ENCODE measurements at places on chromosomes 1 and 21.
A peak's percentile ranks its signal among the peaks of the same experiment; 100 is the strongest.

GRCh38 chr1:22524481-22524880 is 38.8 kb upstream of the EPHA8 start:
- no peak for DNase-seq

DNA sequence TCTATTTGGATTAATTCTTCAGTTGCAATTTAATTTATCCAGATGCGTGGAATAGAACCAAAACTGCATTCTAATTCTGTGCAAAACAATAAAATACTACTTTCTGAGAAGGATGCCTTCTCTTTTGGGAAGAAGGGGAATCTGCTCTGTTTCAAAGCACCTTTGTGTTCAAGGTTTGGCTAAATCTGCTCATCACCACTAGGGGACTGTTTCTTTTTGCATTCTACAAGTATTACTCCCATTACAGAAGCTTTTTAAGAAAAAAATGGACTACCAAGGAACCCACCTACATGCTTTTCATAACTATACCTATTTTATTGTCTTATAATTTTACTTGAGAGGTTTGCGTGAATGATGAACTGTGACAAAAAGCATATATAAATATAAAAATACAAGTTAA is 18.2 kb downstream of the MRPS6 start:
- no peak for DNase-seq

DNA sequence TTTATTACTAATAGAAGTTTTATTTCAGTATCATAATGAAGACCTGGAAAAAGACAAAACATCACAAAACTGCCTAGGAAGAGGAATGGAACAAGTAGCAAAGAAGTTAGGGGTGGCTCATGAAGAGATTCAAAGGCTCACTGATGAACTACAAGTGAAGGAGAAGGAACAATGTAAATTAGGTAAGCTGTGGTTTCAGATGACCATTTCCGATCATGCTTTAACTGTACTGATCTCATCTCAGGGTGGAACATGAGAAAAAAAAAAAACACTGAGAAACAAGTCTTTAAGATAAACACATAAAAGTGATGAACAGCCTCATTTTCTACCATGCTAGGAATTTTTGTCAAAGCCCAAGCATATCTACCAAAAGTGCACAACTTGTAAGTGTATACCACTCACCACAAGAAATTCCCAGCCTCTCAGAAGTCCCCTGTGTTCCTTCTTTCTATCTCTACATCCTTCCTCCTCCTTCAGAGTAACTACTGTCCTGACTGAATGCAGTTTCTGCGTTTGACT is 19.6 kb downstream of the CCDC30 start:
- DNase-seq, result no peak

GRCh38 chr1:186793582-186793927 is 35.2 kb upstream of the PLA2G4A start:
- DNase-seq, result no peak

DNA sequence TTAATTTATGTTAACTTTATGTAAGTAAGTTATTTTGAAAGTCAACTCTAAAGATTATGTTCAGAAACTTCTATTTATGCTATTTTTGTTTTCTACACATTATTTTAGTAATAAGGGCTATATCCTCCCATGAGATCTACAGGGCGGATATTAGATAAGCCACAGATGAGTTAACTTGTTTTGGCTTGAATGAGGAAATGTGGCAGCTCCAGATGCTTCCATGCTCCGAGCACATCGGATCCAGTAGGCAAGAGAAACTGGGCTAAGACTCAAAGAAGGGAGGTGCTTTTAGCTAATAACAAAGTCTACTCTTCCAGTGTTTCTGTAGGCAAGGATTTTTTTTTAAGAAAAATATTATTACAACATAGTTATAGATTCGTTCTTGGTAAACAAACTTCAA is 20.0 kb upstream of the LAMC1 start:
- no peak for DNase-seq

- no peak for DNase-seq
Measured at GRCh38 chr1:234716908-234717375, 107.0 kb upstream of the IRF2BP2 start.

GRCh38 chr1:25568090-25568833 is 24.9 kb downstream of the LDLRAP1 start:
- DNase-seq, result no peak

GRCh38 chr1:62396871-62397270 is 40.0 kb upstream of the USP1 start:
- DNase-seq, result no peak

DNA sequence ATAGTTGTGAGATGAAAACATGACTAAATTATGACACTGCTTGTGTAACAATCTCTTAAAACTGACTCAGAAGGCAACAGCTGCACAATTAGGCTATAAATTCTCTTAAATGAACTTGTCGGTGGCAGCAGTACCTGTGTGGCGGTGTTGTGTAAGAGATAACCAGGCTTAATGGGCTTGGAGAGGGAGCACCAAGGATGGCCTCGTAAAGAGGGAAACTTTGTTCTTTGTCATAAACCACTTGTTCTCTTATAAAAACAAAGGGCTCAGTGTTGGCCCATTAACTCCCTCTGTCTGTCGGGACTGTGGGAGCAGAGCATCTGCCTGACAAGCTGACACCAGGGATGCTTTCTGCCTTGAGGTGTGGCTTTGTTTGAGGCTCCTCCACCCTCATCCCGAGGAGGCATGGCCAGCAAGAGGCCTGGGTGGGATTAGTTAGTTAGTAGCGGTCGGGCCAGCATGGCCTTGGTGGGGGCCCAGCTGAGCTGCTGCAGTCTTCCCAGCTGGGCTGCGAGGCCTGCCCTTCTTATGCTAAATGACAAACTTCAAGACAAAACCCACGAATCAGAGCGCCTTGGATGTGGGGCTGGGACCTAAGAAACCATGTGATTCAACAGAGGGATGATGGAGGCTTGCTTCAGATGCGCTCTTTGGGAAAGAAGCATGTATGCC is 171.4 kb downstream of the CAMTA1 start:
- DNase-seq, result no peak

DNA sequence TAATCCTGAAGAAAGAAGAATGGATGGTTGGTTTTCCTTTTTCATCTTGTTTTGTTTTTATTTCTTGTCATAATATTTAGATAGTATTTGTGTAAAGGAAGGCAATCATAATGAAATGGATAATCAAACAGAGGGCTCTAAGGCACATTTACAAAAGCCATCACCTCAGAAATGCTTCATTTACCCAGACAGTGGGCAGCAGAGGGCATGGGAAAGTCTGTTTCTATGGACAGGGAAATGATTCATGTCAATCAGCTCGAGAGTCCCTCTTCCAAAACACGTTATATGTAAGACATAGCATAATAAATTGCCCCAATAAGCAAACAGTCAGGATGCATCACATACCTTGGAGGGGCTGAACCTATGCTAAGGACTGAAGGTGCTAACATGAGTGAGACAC is 426.1 kb downstream of the PLPP3 start:
- DNase-seq, result no peak

GRCh38 chr1:110490791-110491451 is 28.1 kb downstream of the KCNA10 start:
- no peak for DNase-seq

DNA sequence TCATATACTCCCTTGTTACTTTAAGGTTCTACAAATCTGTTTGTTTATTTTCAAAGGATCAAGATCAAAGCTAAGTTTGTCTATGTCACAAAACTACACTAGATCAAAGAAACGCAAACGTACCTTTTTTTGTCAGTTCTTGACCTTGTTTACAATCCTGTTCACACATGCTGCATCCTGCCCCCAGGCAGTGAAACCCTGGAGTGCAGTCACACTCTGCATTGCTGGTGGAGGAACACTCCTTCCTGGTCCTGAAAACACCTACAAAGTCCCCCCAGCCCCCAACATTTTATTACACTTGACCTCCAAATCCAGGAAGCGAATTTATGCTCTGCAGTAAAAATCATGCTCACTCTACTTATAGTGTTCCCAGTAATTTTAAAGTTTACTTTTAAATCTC is 2.6 kb downstream of the TNFRSF9 start:
- no peak for DNase-seq

- DNase-seq, result no peak
Measured at GRCh38 chr1:18657506-18658201, 27.0 kb downstream of the PAX7 start.

DNA sequence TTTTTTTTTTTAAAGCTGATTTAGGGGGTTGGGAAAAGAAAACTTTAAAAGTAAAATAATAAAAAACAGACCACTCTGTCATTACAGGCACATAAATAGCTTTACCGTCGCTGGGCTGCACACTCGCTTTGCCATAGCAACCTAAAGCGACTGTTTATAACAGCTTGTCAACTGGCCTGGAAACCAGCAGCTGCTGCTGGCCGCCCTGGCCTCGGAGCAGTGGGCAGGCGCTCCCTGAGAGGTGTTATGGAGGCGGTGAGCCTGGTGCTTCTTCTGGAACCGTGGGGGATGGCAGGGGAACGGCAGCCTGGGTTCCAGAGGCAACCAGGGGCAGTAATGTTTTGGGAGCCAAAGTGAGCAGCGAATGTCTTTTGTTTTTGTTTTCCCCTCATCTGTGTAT is 45.7 kb downstream of the ATP2B4 start:
- DNase-seq, result peak; percentile 38

- peak; percentile 44 for DNase-seq
Measured at GRCh38 chr1:159826441-159827101, at the start of gene SLAMF8. TSS of gene SLAMF8 (plus strand) at chr1:159826873. CDS start at chr1:159826899, 26 bp downstream.

- peak; percentile 53 for DNase-seq
Measured at GRCh38 chr1:17405898-17406759, 33.3 kb downstream of the RCC2 start.

DNA sequence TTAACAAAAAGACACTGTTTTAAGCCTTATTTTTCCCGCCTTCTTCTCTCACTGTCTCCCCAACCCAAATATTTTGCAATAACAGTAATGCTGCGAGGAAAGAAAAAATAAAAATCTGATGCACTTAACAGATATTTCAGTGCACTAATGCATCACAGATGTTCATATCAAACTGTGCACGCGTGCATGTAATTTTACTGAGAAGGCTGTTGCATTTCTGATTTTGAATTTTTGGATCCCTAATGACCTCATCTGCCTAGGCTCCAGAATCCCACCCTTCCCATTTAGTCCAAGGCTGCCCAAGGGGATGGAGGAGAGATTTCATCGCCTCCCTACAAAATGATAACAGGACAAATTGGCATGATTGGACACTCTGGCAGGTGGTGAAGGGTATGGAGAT is 5.5 kb downstream of the TRABD2B start:
- no peak for DNase-seq

DNA sequence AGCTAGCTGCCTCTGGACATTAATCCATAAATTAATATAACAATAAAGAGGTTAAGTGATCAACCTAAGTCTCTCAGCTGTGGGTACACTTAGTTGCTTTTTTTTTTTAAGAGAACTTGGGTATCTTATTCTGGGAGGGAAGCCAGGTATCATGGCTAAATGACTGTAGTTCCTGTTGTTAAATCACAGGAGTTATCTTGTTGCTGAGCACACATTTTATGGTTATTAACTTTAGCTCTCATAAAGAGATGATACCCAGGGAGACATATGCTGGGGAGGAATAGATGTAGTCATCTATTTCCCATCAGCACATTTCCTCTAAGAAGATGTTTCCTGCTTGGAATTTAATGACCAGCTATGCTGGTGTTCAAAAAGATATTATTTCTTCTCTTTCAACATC is 227.8 kb downstream of the PTGER3 start:
- no peak for DNase-seq

DNA sequence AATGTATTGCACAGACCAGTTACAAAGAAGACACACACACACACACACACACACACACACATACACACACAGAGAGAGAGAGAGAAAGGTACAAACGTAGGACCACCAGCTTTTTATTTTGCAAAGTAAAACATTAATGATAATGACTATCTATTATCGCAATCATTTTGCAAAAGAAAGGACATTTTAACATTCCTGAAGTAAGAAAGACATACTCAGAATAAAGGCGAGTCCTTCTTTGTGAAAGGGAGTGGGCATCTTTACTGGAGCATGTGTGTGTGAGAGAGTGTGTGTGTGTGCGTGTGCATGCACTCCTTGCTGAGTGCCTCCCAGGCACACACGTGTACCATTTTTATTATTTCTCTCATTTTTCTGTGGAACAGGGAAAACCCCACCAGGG is 28.4 kb downstream of the PPFIA4 start:
- no peak for DNase-seq

DNA sequence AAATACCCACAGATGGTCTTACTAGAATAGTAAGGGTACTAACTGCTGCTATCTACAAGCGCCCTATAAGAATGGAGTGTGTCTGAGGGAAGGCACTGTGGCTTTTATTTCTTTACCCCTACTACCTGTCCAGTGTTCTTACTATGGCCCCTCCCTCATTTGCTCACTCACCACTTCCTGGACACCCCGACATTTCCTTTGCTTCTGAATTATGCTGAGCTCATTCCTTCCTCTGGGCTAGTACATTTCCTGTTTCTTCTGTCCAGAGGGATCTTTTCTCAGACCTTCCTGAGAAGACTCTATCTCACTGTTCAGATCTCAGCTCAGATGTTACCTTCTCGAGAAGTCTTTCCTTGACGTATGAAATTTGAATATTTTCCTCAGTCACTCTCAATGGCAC is 192.1 kb upstream of the DAB1 start:
- no peak for DNase-seq

- DNase-seq, result no peak
Measured at GRCh38 chr1:198879711-198880306, 241.0 kb downstream of the PTPRC start.

DNA sequence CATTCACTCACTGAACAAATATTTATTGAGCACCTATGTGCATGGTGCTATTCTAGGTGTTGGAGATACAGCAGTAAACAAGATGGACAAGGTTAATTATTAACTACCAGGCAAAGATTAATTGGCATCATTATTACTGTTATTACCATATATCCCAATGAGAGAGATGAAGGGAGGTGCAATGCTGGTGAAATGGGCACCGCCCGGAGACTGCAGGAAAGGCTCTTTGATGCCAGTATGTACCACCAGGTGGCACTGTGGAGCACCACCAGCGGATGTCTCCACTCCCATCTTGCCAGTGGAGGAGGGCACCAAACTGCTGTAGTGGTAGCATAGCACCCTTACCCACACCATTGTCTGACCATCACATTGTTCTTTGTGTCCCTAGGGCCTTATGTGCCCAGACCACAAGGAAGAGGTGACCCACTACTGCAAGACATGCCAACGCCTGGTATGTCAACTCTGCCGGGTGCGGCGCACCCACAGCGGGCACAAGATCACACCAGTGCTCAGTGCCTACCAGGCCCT is 3.0 kb downstream of the TRIM46 start:
- peak; percentile 95 for DNase-seq

DNA sequence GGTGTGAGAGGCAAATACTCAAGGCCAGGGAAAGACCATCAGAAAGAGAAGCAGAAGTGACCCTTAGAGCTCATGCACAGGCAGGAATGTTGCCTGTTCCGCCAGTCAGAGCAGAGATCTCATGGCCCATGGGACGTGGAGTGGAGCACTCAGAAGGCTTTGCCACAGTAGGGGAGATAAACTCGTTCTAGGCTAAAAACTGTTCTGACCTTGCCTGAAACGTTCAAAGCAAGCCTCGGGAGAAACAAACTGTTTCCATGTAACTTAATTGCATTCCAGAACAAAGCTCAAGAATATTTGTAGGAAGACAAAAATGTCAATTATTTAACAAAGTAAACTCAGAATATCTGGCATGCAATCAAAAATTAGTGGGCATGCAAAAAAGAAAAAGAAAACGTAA is 20.7 kb upstream of the SLC19A1 start:
- peak; percentile 6 for DNase-seq

- no peak for DNase-seq
Measured at GRCh38 chr1:95582191-95582590, 348.2 kb downstream of the RWDD3 start.
